ENCODE measurements at places on chromosomes 7 and 10.

GRCh38 chr7:47743965-47744591 is 162.2 kb upstream of the TNS3 start:
- no peak for DNase-seq

DNA sequence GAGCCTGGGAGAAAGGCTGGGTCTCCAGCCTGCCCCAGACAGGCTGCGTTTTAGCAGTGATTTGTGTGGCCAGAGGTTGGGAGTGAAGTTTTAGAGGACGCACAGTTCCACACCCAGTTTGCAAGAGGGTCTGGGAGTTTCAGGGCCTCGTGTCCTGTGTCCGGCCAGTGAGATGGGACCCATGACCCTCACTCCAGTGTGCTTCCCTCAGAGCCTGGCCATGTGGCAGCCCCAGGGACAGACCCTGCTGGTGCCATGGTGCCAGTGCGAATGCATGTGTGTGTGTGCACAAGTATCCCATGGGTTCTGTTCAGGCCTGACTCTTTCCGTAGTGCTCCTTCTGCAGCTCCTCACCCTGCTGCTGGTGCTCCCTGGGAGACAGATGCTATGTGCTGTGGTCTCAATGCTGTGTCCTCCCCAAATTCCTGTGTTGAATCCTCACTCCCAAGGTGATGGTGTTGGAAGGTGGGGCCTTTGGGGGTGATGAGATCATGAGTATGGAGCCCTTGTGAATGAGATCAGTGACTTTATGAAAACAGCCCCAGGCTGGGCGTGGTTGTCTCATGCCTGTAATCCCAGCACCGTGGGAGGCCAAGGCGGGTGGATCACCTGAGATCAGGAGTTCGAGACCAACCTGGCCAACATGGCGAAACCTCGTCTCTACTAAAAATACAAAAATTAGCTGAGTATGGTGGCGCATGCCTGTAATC is 16.5 kb downstream of the ECHDC3 start:
- DNase-seq = no peak

GRCh38 chr10:100174699-100175677 is 10.8 kb downstream of the ERLIN1 start:
- no peak for DNase-seq

DNA sequence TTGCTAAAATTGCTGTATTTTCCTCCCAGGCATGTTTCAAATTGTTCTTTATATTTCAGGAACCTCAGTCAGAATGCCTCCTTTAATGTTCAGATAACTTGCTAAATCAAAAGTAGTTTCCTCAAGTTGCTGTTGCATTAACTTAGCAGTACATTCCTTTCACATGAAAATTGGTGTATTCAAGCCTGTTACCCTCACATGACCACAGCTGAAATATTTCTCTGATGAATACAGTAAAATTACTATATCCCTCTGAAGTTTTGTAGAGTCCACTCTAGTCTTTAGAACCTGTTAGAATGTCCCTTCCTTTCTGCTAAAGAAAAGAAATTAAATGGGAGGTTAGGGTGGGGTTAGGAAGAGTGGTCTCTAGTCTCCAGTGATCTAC is 24.5 kb upstream of the C1GALT1 start:
- DNase-seq = no peak

GRCh38 chr7:32299133-32299702 is 191.0 kb downstream of the LSM5 start:
- no peak for DNase-seq

GRCh38 chr10:129471447-129472175 is 4.6 kb downstream of the MGMT start:
- DNase-seq = no peak

- peak; percentile 10 for DNase-seq
These were observed 31.4 kb upstream of the DLX6 start for GRCh38 chr7:96973986-96974385.

- DNase-seq = no peak
These were observed 352.7 kb downstream of the FRMD4A start for GRCh38 chr10:13977861-13978532.

- peak; percentile 21 for DNase-seq
These were observed 25.0 kb upstream of the PPA1 start for GRCh38 chr10:70258216-70258615.

DNA sequence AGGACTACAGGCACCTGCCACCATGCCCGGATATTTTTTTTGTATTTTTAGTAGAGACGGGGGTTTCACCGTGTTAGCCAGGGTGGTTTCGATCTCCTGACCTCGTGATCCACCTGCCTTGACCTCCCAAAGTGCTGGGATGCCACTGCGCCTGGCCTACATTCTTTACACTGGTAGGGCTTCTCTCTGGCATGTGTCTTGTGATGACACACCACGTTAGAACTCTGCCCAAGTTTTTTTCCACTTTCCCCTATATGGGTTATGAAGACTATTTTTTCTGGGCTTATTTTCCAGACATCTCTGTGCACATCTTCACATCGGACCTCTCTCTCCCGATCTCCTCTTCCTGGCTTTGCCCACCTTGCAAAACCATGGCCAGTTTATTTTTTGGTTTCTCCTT is 10.7 kb downstream of the FAM200A start:
- no peak for DNase-seq

DNA sequence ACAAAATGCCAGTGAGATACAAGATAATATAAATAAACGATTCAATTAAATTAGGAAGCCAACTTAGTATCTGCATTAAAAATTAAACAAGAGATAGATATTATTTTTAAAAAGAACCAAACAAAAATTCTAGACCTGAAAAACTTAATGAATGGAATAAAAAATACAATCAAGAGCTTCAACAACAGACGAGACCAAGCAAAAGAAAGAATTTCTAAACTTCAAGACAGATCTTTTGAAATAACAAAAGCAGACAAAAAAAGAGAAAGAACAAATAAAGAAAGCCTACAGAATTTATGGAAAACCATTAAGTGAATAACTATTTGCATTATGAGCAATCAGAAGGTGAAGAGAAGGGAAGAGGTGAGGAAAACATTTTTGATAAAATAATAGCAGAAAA is 555.2 kb downstream of the GRID1 start:
- DNase-seq = no peak

DNA sequence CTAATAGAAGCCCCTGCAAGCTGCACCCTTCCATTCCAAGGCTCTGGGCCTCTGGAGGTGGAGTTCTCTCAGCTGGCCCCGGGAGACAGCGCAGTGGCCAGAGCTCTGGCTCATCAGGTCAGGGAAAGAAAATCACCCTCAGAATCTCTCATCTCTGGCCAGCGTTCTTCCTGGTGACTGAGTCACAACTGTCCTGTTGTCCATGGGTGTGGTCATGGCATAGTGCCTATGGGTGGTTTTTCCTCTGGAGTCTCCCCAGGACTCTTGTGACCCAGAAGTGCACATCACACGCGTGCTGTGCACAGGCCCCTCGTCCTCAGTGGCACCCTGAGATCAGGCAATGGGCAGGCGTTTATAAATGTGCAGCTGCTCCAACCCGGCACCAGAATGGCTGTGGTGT is 27.4 kb upstream of the FXYD4 start:
- DNase-seq = no peak

GRCh38 chr10:65618126-65618525 is 1307.7 kb upstream of the LRRTM3 start:
- DNase-seq = peak; percentile 9

DNA sequence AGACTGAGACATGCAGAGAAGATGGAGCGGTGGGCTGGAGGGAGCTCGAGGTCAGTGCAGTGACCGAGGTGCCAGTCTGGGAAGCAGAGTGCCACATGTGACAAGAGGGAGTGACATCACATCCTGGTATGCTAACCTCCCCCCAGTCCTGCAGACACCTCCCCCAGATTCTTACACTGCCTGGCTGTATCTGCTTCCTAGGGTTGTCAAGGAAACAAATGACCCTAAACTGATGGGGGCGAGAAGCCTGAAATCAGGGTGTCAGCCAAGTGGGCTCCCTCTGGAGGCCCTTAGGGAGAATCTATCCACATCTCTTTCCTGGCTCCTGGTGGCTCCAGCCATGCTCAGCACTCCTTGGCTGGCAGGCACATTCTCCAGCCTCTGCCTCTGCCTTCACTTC is 316.1 kb upstream of the ZMIZ1 start:
- no peak for DNase-seq

DNA sequence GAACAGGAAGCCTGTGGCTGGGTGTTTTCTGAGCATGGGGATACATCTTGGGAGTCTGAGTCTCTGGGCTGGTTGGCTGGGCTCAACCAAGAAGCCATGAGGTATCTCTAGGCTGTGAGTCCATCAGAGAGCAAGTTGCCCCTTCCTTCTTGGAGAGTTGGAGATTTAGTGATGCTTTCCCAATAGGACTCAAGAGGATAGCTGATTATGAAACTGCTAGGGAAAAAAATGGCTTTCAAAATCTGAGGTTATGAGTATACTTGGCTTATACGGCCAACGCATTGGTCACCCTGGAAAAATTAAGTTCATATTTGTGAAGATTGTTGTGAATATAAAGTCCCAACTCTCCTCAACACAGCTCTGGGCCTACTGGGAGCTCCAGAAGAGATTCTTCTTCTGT is 162.7 kb upstream of the KMT2E start:
- no peak for DNase-seq

Data from fibroblast of villous mesenchyme (primary cell).